ENCODE measurements at places on chromosomes 1 and 21.

DNA sequence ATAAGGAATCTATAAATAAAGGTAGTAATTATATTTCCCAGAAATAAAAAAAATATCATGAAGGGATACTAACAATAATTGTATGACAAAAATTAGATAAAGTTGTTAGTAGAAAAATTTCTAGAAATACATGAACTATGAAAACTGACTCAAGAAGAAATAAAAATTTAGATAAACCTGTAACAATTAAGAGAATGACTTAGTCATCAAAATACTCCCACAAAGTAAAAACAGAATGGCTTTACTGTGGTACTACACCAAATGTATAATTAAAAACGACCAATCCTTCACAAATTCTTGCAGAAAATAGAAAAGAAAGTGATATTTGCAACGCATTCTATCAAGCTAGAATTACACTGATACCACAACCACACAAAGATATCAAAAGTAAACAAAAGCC lies 176.2 kb upstream of the ETV3 start:
- no peak for DNase-seq

- DNase-seq = no peak
Measured at GRCh38 chr1:178960482-178961240, 65.0 kb upstream of the FAM20B start.

GRCh38 chr1:174938281-174939007 lies 61.3 kb upstream of the CACYBP start:
- DNase-seq = no peak

- DNase-seq = no peak
Measured at GRCh38 chr1:43867976-43868740, 65.4 kb upstream of the ARTN start.

DNA sequence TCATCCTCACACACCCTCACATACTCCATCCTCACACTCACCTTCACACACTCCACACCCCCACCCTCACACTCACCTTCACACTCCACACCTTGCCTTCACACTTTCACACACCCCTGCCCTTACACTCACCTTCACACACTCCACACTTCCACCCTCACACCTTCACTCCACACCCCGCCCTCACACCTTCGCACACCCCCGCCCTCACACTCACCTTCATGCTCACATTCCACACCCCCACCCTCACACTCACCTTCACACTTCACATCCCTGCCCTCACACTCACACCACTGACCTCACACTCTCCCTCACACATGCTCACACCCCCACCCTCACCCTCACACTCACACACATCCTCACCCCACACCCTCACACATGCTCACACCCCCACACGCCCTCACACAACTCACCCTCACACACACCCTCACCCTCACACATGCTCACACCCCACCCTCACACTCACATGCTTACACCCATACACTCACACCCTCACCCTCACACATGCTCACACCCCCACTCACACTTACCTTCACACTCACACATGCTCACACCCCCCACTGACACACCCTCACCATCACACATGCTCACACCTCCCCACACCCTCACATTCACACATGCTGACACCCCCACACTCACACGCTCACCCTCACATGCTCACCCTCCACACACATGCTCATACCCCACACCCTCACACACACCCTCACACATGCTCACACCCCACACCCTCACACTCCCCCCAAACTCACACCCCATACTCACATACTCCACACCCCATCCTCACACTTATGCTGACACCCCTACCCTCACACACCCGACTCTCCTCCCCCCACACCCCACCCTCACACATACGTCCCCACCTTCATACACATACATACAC lies 44.5 kb upstream of the EDN2 start:
- DNase-seq = no peak

GRCh38 chr1:247933989-247934388 lies 9.3 kb downstream of the OR2AJ1 start:
- DNase-seq = no peak

GRCh38 chr1:53919675-53920066 lies 25.7 kb downstream of the DIO1 start:
- DNase-seq = no peak

- no peak for DNase-seq
Measured at GRCh38 chr1:53080769-53081168, 18.8 kb downstream of the PODN start.

DNA sequence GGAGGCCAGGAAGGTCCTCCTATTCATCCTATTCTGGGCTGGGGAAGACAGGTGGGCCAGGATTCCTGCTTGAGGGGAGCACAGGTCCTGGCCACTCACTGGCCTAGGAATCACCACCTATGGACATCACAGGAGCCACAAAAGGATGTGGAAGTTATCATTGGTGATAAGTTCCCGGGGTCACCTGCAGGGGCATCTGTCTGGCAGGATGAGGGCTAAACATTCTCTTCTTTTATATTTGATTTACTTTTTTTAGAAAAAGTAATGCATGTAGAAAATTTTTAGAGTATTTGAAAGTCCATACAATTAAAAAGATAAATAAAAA lies 33.2 kb upstream of the KIAA0040 start:
- no peak for DNase-seq

GRCh38 chr1:172914501-172915144 lies 136.1 kb downstream of the TNFSF18 start:
- DNase-seq = no peak

GRCh38 chr1:205350124-205350523 lies 6.6 kb downstream of the KLHDC8A start:
- no peak for DNase-seq

- DNase-seq = no peak
Measured at GRCh38 chr1:159854116-159854692, 8.3 kb downstream of the VSIG8 start.

DNA sequence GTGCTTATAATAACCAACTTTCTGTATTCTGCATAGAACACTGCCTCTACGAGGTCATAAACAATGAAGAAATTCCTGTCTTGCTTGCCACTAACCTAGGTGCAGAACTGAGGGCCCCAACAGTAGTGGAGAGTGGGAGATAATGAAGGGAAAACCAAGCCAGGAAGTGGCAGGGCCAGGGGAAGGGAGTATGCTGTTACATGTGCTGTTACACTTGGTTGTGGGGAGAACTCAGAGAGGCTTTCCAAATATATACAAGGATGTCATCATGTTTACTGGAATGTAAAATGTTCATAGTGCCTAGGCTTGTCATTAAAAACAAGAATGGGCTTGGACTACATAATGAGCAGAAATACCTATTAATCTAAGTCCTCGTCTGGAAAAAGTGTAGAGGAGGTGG lies 31.1 kb downstream of the NHLH2 start:
- no peak for DNase-seq

- DNase-seq = no peak
Measured at GRCh38 chr1:182215764-182216163, 154.3 kb upstream of the ZNF648 start.

DNA sequence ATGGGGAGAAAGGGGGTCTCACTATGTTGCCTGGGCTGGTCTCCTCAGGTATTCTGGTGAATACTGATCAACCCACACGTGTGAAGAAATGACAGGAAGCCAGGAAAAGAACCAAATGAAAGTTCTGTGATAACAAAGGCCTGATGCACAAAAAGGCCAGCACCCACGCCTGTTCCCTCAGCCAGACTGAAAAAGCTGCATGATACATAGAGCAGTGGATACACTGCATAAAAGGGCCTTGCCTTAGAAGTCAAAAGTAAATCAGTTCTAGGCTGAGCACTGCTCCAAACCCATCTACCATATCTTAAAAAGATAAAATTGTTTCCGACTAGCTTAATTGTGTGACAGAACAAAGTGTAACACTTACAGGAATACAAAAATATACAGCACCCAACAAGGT lies 36.9 kb upstream of the PSMG1 start:
- no peak for DNase-seq

Measured in H1 (cell line).